A549 treated with Mapracorat at 1 μM for 4 hours (cell line): ENCODE measurements at places on chromosomes 7 and 10. TPM values are rescaled to one million over a fixed set of nuclear protein-coding genes. Genes with fewer than 3 reads are reported as not detected.

Gene HKDC1
- total RNA-seq, result 8.7 to 13.7 TPM (median 10.3 TPM) in 5 replicates

Gene PAX4
- not detected in 5 replicates for total RNA-seq

Gene CLRN3
- total RNA-seq, result not detected in 5 replicates

Gene LRMDA
- total RNA-seq, result 3.1 to 5.7 TPM (median 4.7 TPM) in 5 replicates

Gene FAM180A
- 0.09 to 0.14 TPM (median 0.11 TPM) in 3 of 5 replicates, not detected in the others for total RNA-seq

Gene TMEM176A
- total RNA-seq, result not detected in 5 replicates

Gene CPVL
- 0.17 to 0.51 TPM (median 0.29 TPM) in 5 replicates for total RNA-seq

Gene ZC3HAV1L
- 3.9 to 8.3 TPM (median 6.4 TPM) in 5 replicates for total RNA-seq

Gene AGMO
- total RNA-seq, result 0.56 to 1.2 TPM (median 1.1 TPM) in 5 replicates

Gene SFRP4
- 3.2 to 5.3 TPM (median 3.7 TPM) in 5 replicates for total RNA-seq

Gene ANKRD26
- total RNA-seq, result 2.1 to 3.0 TPM (median 2.8 TPM) in 5 replicates

Gene ENKUR
- total RNA-seq, result 0.19 to 0.41 TPM (median 0.35 TPM) in 5 replicates

Gene SFTPD
- 0.11 to 0.21 TPM (median 0.20 TPM) in 3 of 5 replicates, not detected in the others for total RNA-seq

Gene ARMH3
- 10.3 to 11.6 TPM (median 11.4 TPM) in 5 replicates for total RNA-seq

Gene UCMA
- not detected in 5 replicates for total RNA-seq

Gene MUC3A
- 15.0 to 24.4 TPM (median 20.8 TPM) in 5 replicates for total RNA-seq
